ENCODE measurements at places on chromosomes 4 and X.

- DNase-seq, result no peak
Observed at GRCh38 chrX:39875834-39876628, 221.7 kb downstream of the BCOR start.

DNA sequence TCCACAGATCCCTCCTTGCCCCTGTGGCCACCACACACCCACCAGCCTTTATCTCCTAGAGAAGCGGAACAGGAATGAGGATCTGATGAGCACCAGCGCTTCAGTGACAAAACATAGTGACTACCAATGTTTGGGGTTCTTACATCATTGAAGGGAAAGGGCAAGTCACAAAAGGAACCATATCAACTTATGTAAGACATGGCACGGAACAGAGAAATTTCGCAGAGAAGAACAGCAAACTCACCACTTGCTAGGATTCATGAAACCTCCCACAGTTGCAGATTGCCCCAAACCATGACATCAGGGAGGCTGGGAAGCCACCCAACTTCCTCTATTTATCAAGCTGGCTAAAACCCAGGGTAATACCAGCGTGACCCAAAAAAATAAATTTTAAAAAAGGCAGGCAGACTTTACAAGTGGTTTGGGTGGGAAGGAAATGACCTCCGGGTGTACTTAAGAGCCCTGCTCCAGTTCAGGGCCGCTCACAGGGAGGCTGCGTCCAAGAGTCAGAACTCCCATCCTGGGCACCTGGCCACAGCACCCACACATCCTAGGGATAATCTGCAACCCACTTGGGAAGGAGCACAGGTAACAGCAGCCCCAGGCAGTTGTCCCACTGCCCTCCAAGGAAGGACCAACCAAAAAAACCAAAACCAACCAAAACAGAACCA is 36.0 kb downstream of the ADGRG2 start:
- DNase-seq, result no peak

DNA sequence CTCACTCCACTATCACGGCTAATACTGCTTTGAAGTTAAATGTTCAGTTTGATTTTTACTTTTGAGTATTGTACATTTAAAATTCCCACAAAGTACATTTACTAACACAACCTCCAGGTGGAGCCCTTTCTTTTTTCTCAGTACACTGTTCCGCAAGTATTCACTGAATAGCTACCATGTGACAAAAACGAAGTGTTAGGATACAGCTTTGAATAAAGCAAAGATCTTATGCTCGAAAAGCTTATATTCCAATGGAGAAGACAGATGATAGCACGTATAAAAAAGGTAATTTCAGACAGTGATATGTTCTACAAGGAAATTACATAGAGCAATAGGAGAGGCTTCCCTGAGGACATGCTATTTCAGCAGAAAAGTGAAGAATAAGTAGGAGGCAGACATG is 60.7 kb upstream of the ABCG2 start:
- DNase-seq, result no peak

- DNase-seq, result no peak
Observed at GRCh38 chr4:56648021-56648823, 32.9 kb downstream of the HOPX start.

GRCh38 chr4:20255823-20256222 is 4.1 kb downstream of the SLIT2 start:
- no peak for DNase-seq

GRCh38 chr4:153447175-153447905 is 18.8 kb upstream of the TMEM131L start:
- no peak for DNase-seq

DNA sequence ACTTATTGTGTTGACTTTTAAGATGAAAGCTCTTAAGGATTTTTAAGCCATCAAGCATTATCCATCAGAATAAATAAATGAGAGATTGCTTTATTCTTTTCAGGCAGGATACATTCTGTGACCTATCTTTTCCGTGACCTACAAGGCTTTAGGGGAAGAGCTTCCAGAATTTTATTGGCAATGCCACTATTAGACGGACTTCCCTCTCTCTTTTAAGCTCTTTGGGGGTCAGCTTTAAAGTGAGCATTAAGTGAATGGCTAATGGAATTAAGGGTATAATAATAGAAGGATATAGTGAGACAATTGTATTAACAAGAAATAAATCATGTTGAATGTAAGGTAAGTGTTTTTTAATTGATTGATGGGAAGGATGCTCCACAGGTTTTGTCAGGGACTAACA is 273.7 kb downstream of the GPAT3 start:
- DNase-seq, result no peak

GRCh38 chr4:14303856-14304255 is 676.3 kb upstream of the BOD1L1 start:
- DNase-seq, result no peak

GRCh38 chrX:54043541-54044125 is 640 bp downstream of the PHF8 start:
- peak; percentile 35 for DNase-seq

- no peak for DNase-seq
Observed at GRCh38 chr4:3069661-3070199, 4.6 kb downstream of the HTT-AS start.

- no peak for DNase-seq
Observed at GRCh38 chr4:70844180-70844579, 4.5 kb upstream of the GRSF1 start.

- DNase-seq, result no peak
Observed at GRCh38 chrX:30580641-30581040, 3.1 kb upstream of the TASL start.

- no peak for DNase-seq
Observed at GRCh38 chr4:172393220-172393619, 580.0 kb downstream of the GALNTL6 start.

- no peak for DNase-seq
Observed at GRCh38 chr4:3364634-3365314, 72.0 kb downstream of the RGS12 start.

DNA sequence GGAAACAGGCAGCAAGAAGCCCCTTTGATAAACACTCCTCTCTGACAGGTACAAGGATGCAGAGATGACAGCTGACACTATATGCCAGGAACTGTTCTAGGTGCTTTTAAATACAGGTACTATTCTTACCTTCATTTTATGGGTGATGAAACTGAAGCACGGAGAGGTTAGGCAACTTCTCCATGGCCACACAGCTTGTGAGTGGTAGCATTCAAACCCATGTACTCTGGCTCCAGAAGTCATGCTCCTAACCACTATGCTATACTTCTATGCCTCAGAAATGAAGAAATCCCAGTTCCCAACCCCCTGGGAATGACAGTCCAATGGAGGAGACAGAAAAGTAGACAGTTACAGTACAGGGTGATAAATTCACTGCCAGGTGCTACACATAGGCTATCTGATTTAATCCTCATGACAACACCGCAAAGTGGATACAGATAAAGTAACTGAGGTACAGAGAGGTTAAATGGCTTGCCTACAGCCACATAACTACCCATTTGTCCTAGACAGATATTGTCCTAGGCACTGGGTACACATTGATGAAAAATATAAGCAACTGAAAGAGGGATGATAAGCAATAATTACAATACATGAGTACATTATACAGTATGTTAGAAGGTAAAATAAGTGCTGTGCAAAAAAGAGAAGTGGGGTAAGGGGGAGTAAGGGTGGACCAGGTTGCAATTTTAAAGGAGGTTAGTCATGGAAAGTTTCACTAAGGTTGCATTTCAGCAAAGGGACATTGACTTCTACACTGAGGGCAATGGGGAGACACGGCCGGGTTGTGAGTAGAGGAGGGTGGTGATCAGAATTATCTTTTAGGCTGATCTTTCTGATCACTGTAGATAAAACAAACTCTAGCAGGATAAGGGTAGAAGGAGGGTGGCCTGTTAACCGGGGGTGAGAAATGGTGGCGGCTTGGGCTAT is 1.6 kb upstream of the F8 start:
- DNase-seq, result no peak

DNA sequence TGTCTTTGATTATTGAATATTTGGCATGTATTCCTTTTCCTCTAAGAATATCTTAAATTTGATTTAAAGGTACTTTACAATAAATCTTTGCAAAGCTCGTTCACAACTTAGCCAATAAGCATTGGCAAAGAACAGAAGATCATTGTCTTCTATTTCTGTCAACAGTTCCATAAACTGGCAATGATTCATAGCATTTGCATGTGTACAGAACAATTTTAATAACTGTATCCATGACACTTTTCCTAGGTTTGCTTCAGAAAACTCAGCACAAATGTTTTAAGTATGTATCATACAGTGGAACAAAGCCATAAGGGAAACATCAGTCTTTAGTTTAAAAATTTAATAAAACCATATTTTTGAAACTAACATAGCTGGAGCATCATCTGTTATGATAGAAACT is 462.7 kb upstream of the RPS6KA3 start:
- DNase-seq, result no peak

- no peak for DNase-seq
Observed at GRCh38 chr4:89296896-89297295, 10.7 kb downstream of the GPRIN3 start.

GRCh38 chr4:176350671-176351070 is 30.9 kb downstream of the SPCS3 start:
- no peak for DNase-seq

- no peak for DNase-seq
Observed at GRCh38 chr4:151087467-151087866, 12.0 kb upstream of the RPS3A start.

- DNase-seq, result no peak
Observed at GRCh38 chrX:11611161-11611560, 54.6 kb downstream of the ARHGAP6 start.

- no peak for DNase-seq
Observed at GRCh38 chr4:94665500-94666404, 92.0 kb upstream of the BMPR1B start.

- no peak for DNase-seq
Observed at GRCh38 chrX:11285651-11286050, 7.6 kb upstream of the AMELX start.

DNA sequence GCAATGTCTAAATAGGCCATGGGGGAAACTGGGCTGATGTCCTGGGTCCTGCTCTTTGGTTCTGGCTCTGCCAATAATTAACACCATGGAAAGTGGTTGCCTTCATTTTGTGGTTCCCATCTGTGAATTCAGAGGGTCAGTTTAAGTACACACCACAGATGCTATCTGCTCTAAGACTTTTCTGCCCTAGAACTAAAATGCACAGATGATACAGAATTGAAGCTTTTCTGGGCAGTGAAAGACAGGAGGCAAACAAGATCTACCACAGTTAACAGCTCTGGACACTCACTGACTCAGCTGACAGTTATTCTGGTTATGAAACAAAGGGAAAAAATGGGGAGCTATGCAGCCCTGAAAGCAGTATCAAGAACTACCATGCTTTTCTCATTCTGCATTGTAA is 37.3 kb downstream of the APBB2 start:
- DNase-seq, result no peak

DNA sequence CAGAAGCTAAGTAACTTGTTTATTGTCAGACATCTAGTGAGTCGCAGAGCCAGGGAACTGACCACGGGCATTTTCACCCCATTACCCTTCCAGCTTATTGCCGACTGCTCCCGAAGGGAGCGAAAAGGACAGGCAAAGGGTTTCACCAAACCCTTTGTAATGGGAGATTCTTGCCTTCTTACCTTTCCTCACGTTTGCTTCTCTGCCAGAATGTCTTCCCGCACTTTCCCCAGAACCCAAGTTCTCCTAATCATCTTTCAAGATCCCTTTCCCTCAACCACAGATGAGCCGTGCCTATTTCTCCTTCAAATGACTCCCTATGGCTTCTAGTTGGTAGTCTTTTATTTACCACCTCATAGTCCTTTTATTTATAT is 520 bp upstream of the SRP72 start:
- DNase-seq, result no peak

- DNase-seq, result no peak
Observed at GRCh38 chrX:105277132-105277531, 56.6 kb upstream of the TEX13A start.

- no peak for DNase-seq
Observed at GRCh38 chr4:86184216-86184900, 175.5 kb downstream of the MAPK10 start.

GRCh38 chr4:115187136-115187535 is 73.7 kb upstream of the NDST4 start:
- no peak for DNase-seq

GRCh38 chrX:153640045-153640686 is 6.8 kb upstream of the DUSP9 start:
- DNase-seq, result no peak

DNA sequence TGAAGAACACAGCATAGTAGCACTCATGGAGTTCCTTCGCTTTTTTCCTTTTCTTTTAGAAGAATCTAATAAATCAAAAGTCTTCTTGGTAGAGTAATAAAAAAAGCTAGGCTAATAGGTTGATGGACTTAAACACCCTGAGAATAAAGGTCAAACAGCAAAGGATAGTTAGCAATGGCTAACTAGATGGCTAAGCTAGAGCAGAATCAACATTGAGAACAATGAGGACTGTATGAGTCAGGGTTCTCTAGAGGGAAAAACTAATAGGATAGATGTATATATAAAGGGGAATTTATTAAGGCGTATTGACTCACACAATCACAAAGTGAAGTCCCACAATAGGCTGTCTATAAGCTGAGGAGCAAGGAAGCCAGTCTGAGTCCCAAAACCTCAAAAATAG is 550.9 kb downstream of the GLUD2 start:
- DNase-seq, result no peak

DNA sequence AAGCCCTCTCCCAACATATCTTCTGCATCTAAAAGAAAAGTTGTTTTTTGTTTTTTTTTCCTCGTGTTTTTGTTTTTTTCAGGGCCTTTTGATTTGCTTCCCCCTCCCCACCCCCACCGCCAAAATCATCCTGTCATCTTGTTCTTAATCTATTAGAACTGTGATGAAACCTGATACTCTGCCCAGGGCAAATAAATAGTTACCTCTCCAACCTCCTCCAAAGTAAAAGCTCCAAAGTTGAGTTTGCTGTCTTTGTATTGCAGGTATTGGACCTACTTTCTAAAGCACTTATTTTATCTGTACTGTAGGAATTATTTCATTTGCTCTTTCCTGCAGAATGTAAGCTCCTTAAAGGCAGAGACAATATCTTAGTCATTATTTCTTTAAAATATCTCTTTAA is 172.9 kb downstream of the SOWAHB start:
- no peak for DNase-seq

DNA sequence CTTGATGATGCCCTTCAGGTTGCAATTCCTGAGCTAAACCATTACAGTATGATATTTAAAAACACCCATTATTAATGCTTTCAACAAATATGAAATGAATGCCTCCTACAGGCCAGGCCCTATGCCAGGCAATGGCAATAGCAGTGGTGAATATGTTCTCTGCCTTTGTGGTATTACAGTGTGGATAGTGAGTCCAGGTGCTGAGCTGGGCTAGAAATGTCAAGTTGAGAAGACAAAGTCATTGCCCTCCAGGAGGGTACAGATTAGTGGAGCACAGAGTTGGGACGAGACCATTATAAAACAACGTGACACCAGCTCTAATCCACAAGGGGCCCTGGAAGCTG is 81.9 kb downstream of the RBM47 start:
- DNase-seq, result no peak

- DNase-seq, result no peak
Observed at GRCh38 chrX:16138108-16138427, 14.7 kb downstream of the GRPR start.

DNA sequence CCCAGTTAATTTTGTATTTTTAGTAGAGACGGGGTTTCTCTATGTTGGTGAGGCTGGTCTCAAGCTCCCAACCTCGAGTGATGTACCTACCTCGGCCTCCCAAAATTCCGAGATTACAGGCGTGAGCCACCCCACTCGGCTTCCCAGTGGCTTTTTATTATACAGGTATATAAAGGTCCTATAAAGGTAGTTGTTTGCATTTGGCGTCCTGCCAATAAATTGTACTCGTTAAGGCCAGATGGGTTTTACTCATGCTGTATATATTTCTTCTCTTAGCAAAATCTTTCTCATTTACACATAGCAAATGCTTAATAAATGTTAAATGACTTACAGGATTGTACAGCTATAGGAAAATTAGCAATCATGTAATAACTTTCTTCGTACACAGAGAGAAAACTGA is 6.9 kb downstream of the SHROOM3 start:
- DNase-seq, result no peak
